Activated B cell treated with CpG ODN at 0.5 μM for 24 hours (primary cell): ENCODE measurements at places on chromosomes 6 and 20.

GRCh38 chr20:44485078-44485829 is 9.6 kb downstream of the TTPAL start:
- no peak for DNase-seq

DNA sequence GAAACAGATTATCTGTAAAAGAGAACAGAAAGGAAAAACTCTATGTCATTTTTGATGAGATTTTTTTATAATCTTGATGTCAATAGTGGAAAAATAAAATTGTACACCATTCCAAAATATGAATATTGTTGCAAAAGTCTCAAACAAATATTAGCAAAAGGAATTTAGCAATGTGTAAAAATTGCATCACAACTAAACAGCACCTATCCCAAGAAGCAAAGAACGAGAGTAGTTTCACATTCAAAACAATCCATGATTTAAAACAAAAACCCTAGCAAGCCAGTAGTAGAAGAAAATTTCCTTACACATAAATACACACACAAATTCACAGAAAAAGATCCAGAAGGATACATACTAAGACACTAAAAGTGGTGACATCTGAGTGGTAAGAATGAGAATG is 38.4 kb downstream of the LCA5 start:
- DNase-seq: no peak

DNA sequence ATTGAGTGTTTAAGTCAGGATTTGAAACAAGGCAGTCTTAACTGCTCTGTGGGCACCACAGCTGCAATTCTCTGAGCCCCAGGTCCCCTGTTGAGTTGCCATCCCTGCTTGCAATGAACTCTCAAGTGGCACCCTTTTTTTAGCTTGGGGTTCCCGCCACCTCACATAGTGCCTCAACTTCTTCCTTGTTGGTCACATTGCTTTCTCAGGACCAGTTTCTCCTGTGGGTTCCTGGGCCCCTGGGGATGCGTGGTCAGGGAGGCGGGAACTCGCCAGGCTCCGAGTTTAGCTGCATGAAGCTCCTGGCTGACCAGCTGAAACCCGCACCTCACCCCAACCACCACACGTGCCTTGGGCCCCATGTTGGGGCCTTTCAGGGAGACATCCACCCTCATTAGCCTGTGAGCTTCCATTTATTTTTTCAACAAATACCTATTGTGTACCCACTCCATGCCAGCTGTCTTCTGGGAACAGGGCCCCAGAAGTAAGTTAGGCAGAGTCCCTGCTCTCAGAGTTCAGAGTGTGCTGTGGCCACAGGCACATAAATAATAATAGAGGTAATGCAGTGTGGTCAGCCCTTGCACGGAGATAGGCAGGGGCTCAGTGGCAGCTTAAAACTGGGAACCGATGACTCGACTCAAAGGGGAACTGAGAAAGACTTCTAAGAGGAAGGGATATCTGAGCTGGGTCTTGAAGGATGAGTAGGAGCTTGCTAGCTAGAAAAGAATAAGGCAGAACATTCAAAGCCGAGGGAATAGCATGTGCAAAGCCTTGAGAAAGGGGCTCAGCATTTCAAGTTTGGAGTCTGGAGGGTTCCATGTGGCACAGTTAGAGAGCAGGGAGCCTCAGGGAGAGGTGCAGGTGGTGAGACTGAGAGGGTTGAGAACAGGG is 33.9 kb upstream of the FAM83D start:
- DNase-seq: no peak

GRCh38 chr20:11753155-11753554 is 164.5 kb upstream of the BTBD3 start:
- DNase-seq: no peak

DNA sequence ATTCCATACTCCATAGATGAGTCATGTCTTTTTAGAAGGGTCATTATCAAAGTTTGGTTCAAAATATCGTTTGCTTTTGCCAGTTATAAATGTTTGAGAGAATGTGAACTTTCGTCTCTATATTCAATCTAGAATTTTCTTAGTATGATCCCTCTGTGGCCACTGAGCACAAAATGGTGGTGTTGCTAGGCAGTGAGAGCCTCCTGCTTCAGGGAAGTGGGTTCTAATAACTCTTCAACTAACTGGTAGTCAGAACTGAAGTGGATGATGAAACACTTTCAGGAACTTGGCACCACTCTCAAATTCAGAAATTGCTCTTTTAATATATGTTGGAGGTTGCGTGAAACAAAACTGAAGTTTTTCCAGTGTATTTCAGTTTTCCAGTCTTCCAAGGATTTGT is 125.0 kb upstream of the DOK5 start:
- DNase-seq: no peak

- peak; percentile 79 for DNase-seq
Measured at GRCh38 chr6:70955441-70956190, 1.2 kb downstream of the B3GAT2 start.

DNA sequence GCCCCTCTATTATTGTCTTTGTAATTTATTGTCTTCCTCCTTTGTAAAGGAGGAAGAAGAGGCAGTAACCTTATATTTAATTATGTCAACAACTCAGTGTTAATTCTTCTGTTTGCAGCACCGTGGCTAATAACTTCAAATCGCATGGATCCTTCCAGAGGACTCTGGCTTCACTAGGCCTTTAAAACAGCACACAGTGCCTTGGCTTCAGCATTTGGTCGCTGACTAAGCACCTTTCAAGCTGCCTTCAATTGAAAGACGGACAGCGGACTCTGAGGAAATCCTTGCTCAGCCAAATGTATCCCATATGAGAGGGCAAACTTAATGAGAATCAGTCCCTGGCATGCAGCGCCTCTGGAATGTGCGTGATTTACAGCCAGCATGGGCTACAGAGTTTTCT is 64.2 kb downstream of the SGK1 start:
- DNase-seq: no peak

GRCh38 chr20:54257071-54257816 is 49.4 kb downstream of the PFDN4 start:
- no peak for DNase-seq

DNA sequence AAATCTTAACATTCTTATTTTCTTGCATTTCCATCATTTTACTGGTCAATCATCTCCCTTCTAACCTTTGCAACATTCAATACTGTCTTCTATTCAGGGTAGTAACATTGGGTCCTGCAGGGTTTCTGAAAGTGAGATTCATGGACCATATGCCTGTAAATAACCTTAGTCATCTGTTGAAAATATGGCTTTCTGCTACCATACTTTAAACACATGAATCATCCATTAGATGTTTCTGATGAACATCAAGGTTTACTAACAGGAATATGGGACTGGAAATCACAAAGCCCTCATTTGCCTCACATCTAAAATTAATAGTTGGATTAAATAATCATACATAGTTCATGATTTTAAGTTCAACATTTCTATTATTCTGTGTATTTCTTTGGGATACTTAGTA is 475.9 kb upstream of the MARCKS start:
- no peak for DNase-seq

- DNase-seq: no peak
Measured at GRCh38 chr6:125112934-125113333, 40.6 kb upstream of the TPD52L1 start.

- DNase-seq: no peak
Measured at GRCh38 chr6:112298816-112299281, 44.5 kb upstream of the LAMA4 start.

DNA sequence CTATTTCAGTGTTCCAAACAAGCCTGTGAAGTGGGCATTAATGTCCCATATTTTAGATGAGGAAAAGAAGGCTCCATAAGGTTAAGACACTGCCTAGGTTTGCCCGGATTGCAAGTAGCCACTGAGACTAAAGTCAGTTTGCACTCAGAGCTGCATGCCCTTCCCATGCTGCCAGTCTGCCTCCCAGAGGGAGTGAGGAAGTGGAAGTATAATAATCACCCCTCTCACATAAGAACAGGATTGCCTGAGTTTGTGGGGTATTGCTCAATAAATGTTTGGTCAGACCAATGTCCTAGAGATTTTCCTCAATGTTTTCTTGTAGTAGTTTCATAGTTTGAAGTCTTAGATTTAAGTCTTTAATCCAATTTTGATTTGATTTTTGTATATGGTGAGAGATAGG is 43.9 kb upstream of the CLIC5 start:
- no peak for DNase-seq

GRCh38 chr6:143963158-143963919 is 44.7 kb downstream of the PLAGL1 start:
- no peak for DNase-seq

GRCh38 chr20:5973971-5974370 is 23.5 kb downstream of the MCM8 start:
- DNase-seq: no peak

DNA sequence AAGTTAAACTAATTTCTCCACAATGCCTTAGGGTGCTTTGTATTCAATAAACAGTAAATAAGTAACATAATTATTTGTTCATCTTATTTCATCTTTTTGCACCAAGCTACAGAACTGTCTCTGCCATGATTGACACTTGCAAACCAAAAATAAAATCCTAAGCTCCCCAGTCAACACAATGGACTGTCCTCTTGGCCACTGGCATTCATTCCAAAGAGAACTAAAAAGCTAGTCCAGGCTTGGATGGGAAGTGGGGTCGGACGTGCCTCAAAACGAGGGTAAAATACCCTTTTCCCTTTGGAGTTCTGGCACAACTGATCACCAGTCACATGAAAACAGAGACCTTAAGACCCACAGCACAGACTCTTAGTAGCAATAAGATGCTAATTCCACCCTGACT is 66.4 kb upstream of the THBS2 start:
- no peak for DNase-seq

- no peak for DNase-seq
Measured at GRCh38 chr20:12969071-12969669, 39.6 kb upstream of the SPTLC3 start.

DNA sequence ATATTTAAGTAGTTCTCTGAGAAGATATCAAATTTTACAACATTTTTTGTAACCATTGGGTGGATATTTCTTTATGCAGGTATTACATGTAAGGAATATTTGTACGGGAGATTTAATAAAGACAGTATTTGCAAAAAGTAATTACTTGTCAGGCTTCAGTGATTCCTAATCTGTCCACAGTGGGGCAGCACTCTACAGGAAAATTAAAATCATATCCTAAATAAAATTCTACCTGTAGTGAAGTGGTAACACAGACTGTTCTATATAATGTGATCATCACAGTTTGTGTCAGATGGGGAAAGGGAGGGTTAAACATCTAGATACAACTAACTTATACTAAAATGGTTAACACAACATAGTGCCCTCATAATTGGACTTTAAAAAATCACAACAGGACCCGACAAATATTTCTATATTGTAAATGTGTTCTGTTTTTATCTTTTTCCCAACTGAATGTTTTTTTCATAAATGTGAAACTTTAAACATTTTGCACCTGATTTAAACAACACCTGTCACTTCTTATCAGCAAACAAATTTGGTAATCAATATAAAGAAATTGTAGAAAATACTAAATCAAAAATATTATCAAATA is 145.6 kb upstream of the MANEA start:
- DNase-seq: no peak

DNA sequence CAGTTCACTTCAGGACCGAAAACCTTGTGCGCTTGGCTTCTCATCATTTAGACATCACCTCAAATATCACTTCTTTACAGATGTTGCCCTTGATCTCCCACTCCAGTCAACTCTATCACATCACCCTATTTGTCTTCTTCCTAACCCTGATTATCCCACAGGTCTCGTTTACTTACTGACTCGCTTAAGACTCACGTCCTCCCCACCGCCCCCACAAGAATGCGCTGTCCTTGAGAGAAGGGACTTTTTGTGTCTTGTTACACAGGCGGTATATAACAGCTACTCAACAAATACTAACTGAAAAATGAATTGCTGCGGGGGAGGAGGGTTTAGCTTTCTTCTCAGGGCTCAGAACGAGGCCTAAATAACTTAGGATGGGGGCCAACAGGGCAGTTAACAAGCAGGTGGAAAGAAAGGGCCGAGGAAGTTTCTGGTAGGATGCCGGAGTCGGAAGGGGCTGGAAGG is 527 bp downstream of the TOMM34 start:
- no peak for DNase-seq

GRCh38 chr20:45450097-45450818 is 19.3 kb upstream of the WFDC2 start:
- DNase-seq: no peak

DNA sequence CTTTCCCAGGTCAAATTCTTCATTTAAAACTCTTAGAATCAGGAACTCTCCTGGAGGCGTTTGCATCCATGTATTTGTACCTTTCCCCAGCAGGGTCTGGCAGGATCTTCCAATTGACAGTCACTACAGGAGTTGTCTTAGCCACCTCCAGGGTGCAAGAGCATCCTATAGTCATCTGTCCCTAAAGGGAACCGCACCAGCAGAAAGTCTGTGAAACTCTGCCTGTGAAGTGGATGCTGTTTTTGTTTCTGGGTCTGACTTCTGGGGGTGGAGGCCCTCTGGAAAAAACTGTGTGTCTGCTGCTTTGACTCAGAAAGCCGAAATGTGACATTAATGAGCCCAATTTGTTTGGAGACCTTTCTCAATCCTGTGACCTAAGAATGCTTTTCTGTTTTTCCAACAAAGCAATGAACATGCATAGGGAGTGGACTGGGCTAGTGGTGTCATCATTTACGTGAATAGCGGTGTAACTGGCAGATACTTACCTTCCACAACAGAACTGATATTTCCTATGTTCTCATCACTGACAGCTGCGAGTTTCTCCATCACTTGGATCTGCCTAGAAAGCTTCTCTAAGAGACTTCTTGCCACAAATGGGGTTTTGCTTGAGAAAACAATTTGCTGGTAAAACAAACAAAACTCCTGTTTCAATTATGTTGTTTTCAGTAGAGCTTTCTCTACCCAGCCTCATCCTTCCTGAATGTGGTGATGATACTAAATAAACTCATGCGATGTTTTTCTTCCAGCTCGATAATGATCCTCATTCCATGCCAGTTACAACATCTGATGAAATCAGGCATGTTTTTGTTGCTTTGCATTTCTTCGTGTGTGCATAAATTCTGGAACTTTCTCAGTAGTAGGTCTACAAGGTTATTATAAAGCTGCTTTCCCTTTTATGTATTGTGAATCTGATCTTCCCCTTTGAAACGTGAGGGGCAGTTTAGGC is 33.3 kb upstream of the ARMH2 start:
- DNase-seq: no peak

GRCh38 chr20:2387580-2387979 is 6.9 kb downstream of the TGM6 start:
- no peak for DNase-seq

- DNase-seq: no peak
Measured at GRCh38 chr20:57966620-57967019, 256.8 kb upstream of the PMEPA1 start.
